ENCODE measurements at places on chromosomes 3 and 15.
A peak's percentile ranks its signal among the peaks of the same experiment; 100 is the strongest.

GRCh38 chr3:30657914-30658313 is 51.5 kb downstream of the TGFBR2 start:
- peak; percentile 42 for DNase-seq

- DNase-seq = no peak
These were observed 70.8 kb upstream of the ZBTB20 start for GRCh38 chr3:115217678-115218451.

DNA sequence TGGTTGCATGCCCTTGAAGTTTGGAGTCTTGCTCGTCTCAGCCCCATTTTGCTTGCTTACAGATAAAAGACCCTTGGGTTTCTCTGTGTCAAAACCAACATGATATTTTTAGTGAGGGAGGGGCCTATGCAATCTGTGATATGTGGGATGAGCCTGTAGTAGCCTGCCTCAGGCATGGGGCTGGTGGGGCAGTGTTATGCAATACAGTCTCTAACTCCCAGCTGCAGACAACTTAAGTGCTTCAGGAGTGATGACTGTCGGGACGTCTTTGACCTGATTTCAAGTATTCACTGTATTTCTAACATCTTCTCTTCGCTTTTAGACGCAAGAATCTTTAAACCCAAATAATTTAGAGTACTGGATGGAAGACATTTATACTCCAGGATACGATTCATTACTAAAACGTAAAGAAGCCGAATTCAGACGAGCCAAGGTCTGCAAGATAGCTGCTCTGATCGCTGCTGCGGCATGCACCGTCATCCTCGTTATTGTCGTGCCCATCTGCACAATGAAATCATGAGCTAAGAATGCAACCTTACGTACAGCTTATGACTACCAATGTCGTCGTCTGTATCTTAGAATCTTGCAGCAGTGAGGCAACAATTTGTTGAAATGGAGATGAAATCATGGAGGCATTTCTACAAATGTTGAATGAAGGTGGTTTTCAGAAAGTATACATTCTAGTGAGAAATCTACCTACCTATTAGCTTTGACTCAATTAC is 35.9 kb downstream of the MINAR1 start:
- no peak for DNase-seq

GRCh38 chr3:169771497-169772304 is 1.5 kb upstream of the MYNN start:
- peak; percentile 77 for DNase-seq

DNA sequence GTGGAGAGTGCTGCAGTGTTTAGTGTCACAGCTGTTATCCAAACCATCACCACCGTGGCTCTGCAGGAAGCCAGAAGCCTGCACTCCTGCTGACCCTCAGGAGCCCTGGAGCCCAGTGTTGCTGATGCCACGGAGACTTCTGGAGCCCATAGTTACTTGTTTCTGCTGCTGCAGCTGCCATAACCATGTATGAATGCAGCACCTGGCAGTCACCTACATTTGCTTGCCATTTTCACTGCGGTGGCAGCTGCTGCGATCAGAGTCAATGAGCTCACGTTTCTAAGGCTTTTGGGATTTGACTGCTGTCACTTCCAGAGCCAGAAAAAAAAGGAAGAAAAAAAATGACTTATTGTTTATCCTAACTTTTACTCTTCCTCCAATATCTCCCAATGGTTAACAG is 299.2 kb upstream of the THRB start:
- no peak for DNase-seq

DNA sequence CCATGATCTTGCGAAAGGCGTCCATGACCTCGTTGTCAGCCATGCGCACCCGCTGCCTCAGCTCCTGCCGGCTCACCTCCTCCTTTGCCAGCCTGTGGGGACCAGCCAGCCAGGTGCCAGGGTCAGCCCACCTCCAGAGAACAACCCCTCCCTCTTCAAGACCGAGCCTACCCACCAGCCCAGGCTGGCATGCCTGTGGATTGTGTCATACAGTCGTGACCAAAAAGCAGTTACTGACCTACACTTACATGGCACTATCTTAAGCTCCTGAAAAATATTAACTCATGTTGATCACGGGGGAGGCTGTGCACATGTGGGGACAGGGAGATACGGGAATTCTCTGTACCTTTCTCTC is 10.7 kb upstream of the CAMK1 start:
- no peak for DNase-seq

DNA sequence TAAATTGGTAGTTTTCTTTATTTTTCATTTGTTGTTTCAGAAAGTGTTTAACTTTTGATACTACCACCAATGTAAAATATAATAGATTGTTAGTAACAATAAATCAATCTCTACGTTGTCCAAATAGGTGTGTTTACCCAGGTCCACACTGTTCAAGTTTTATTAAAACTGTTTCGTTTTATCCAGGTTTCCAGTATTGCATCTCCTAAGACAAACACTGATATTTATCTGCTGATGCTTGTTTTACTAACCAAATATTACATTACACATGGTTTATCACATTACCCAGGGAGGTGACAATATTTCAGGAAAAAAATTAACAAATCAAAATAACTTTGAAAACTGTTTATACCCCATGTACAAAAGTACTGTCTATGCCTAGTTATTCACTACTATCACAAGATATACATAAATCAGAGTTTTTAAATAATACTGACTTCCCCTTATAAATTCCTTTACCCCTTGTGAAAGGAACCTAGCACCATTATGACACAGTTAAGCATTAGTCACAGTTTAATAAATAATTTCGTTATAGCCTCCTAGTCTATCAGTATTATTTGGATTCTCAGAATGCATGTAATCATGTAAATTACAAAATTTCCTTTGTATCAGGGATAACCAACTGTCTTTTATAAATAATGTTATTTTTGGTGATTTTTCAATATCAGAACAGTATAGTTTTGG is 205.3 kb downstream of the ZBTB20 start:
- DNase-seq = no peak

DNA sequence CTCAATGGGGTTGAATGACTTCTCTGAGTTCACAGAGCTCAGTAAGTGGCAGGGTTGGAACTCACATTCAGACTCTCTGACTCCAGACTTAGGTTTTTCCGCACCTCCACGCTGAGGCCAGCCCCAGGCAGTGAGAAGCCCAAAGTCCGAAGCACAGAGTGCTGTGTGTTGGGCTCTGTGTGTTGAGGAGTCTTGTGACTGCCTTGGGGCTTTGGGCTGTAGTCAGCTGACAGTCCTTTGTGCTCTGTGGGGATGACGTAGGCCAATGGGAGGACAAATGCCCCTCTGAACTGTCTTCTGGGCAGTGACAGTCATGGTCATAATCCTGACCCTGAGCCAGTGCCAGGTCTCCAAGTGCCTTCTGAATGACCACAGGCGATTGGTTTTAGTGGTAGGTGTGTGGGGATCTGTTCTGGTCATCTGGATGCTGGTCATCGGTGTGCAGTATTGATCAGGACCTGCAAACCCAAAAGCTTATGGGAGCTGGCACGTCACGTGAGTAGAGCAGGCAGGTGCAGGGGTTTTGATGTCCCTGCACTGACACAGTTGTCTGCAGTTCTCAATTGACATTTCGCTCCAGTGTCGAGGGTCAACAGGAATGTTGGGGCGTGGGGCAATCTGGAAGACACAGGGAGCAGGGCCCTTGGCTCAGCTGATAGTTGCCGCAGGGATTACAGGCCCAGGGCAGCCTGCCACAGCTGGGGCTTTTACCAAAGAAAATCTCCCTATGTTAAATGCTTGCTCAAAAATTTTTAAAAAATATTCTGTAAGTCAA is 45.3 kb downstream of the CAPN3 start:
- no peak for DNase-seq

DNA sequence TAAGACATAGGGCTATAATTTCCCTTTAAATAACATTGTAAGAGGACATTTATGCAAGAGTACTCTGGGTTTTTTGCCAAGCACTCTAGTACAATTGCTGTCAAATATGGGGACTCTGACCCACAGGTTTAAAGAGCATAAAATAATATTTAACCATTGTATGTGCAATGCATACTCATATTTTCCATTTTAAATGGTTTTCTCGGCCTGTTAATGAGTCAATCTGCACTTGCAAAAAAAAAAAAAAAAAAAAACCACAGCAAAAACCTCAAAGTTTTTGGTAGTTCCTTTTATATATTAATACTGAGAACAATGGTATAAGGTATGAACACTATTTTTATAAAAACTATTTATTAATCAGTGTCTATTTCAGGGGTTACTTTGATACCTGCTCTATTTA is 304.0 kb upstream of the CBLB start:
- peak; percentile 12 for DNase-seq

DNA sequence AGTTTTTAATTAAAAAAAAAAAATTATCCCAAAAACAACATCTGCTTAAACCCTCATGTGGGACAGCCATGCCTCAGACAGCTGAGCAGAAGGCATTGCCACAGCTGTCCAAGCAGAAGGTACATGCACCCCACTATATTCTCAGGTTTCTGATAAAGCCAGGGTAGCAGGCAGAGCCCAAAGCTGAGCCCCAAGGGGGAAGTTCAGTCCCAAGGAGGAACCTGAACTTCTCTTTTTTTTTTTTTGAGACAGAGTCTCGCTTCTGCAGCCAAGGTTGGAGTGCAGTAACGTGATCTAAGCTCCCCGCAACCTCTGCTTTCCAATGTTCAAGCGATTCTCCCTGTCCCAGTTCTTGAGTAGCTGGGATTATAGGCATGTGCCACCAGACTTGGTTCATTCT is 33.2 kb downstream of the MKRN2 start:
- no peak for DNase-seq
